ENCODE measurements at places on chromosomes 12 and 14. TPM values are rescaled to one million over a fixed set of nuclear protein-coding genes. Genes with fewer than 3 reads are reported as not detected.

GRCh38 chr14:101128478-101129321 lies 225.2 kb upstream of the RTL1 start:
- no peak for DNase-seq

- DNase-seq, result peak; percentile 60
These were observed 36.5 kb upstream of the DYNC1H1 start for GRCh38 chr14:101927859-101928258.

The CCNK gene
- polyA plus RNA-seq, result 7.0 TPM

The SYCP3 gene
- not detected for polyA plus RNA-seq

The LRRC10 gene
- not detected for polyA plus RNA-seq
